Lung microvascular endothelial cell (primary cell): ENCODE measurements at places on chromosomes 16 and 17. TPM values are rescaled to one million over a fixed set of nuclear protein-coding genes. Genes with fewer than 3 reads are reported as not detected.

DNA sequence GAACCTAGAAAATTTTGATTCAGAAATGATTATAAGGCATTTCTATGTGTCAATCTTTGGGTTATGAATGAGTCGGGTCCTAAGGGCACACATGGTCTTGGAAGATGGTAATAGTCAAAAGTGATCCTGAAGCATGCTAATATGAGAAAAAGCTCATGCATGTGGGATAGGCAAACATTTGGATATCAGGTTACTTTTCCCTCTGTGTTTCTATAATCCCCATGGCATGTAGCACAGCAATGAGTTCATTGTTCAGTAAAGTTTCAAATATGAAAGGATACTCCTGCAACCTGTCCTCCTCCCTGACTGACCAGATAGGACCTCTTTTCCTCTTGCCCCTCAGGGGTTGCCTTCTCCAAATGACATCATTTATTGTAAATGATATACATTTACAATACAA lies 249.9 kb upstream of the MON1B start:
- DNase-seq: no peak

DNA sequence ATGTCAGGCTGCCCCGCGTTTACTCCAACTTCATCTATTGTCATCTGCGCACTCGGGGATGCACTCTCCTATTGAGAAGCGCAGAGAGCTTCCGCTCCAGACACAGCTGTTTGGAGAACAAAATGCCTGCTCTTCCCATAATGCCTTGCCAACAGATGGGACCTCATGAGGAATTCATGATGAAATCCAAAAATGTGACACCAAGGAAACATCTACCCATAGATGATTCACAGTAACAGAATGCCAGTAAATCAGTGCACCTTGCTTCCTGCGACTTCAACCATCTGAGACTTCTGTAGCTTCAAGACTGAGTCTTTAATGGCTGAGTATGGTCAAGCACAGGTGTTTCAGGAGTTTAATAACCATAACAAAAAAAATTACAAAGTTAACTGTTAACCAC lies 1144.9 kb upstream of the GOT2 start:
- no peak for DNase-seq

ZNF286A gene
- total RNA-seq: 25.3 and 31.3 TPM in 2 replicates

DNA sequence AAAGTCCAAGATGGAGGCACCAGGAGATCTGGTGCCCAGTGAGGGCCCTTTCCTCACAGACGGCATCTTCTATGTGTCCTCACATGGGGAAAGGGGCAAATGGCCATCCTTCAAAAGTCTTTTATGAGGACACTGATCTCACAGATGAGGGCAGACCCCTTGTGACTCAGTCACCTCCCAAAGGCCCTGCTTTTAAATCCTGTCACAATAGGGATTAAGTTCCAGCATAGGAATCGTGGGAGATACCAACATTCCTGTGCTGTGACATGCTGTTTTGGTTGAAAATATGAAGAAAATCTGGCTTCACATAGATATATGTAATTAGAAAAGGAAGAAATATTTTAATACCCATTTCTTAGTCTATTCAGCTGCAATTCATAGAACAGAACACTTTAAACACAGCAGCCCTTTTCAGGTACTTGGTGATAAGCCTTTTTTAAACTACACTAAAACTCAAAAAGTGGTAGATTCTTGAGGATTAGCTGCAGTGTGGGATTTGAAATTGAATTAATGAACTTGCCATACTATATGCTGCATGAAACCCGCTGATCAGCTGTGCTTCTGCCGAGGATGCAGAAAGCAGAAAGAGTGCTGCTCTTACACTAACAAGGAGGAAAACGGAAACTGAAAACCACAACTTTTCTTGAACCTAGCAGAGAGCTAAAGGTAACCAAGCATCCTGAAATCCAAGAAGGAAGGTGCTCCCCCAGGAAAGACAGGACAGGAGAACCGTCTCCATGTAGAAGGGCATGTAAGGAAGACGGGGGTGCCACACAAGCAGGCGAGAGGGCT lies 32.7 kb downstream of the VPS53 start:
- no peak for DNase-seq

CACNG3 gene
- not detected in 2 replicates for total RNA-seq

DNA sequence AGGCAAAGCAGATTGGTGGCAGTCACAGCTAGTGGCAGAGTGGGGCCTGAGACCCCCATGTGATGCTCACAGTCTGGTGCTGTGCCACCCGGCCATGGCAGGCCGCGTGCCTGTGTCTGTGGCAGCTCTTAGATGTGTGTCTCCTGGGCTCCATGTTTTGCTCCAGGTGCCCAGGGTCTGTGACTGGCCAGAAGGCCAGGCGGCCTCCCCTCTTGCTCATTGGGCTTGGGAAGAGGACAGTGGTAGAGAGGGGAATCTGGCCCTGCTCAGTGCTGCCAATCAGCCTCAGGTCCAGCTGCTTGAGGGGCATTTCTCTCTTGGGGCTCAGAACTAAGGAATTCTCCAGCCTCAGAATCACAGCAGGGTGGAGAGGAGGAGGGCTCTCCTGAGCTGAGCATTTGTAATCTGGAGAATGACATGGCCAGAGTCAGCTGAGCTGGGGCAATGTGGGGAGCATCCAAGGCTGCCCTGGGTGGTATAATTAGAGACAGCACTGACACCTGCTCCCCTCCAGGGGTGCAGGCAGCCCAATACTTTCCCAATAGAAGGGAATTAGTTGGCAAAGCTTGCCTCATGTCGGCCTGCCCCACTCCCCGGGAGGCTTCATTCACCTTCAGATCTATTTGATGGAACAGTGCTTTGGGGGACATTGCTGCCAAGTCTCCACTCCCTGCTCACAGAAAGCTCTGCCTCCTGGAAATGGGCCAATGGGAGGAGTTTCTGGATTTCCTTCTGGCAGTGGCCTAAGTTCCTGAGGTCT lies 2.7 kb upstream of the LASP1NB start:
- peak; percentile 69 for DNase-seq

GRCh38 chr17:17476865-17477467 lies at the start of gene MED9:
TSS of gene MED9 (plus strand) at chr17:17477000. CDS start at chr17:17477042, 42 bp downstream.
- DNase-seq: peak; percentile 88

DNA sequence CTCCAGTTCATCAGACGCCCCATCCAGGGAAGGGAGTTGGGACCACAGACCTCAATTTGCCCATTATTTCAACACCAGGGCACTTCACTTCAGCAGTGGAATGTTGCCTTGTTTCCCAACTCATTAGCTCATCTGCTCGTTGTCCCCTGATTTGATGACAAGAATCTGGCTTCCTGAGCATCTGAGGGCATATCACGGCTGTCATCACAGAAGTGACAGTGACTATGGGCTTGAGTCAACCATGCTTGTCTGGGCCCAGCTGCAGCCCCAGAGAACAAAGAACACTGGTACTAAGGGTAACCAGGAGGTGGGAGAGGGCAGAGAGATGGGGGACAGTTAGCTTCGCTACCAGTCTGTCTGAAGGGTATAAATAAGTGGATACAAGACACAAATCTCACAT lies 266.0 kb upstream of the SDK2 start:
- no peak for DNase-seq

- DNase-seq: no peak
Observed at GRCh38 chr16:46709469-46710005, 20.1 kb downstream of the ORC6 start.

AHSP gene
- total RNA-seq: not detected in 2 replicates

TEX14 gene
- under 0.01 TPM in 1 of 2 replicates, not detected in the other for total RNA-seq

DNA sequence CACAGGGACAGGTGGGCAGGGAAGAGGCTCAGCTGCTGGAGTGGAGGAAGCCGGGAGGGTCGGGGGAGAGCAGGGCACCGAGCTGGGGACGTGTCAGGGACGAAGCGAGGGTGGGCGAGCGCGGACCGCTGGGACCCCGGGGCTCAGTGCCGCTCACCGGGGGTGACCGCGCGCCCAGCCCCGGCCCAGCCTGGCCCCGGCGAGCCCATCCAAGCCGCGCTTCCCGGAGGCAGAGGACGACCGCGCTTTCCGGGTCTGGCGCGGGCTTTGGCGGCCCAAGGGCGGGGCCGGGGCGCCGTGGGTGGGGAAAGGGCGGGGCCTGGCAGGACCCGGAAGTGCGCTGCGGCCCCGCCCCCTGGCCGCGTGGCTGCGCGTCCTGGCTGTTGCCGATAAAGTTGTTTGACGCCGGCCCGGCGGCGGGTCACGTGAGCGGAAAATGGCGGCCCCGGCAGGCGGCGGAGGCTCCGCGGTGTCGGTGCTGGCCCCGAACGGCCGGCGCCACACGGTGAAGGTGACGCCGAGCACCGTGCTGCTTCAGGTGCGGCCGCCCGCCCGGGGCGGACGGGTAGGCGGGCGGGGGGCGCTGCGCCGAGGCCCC lies at the start of gene ASPSCR1:
Gene ASPSCR1 (plus strand): TSS at position 419 of the 598 bp plus-strand sequence. CDS start 18 bp downstream, at position 437.
- DNase-seq: peak; percentile 96

KRTAP17-1 gene
- total RNA-seq: not detected in 2 replicates

DNA sequence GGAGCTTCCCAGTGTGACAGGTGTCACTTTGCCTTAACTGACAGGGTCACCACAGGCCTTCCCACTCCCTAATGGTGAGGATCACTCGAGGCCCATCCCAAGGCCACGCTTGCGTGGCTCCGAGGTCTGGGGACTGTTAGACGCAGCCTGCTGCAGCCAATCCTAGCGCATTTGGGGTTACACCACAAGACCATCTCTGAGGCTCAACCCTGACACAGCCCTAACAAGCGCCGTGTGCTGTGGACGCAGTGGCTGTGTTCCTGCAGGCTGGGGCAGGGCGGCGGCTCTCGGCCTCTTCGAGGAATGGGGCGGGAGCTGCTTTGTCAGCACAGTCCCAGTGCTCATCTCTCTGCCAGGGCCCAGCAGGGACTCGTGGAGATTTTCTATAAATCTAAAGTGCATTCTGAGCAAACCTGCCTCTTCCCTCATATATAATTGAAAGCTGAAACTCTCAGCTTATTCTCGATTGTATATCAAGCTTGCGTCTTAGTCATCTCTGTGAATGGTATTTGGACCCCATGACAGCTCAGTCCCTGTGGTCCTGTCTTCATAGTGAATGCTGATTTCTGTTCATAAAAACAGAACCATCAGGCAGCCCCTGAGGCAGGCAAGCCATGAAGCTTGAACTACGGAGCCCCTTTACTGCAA lies 65.8 kb upstream of the CHMP6 start:
- no peak for DNase-seq

ZNF385C gene
- not detected in 2 replicates for total RNA-seq

CHST5 gene
- total RNA-seq: not detected in 2 replicates
